ENCODE measurements at places on chromosomes 1 and 21.

DNA sequence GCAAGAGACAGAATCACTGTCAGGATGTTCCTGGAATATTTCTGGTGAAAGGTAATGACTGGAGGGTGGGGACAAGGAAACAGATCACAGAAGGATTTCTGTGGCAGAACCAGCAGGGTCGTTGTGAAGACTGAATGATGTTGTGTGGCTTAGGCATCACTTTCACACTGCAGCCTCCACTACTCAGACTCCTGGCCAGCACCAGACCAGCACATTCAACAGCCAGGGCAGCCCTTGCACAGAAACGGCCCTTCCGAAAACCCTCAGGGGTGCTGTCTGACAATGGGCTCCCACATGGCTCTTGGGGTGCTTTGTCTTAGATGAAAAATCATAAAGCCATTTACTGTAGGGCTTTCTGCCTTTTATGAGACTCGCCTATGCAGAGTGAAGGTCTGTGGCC lies 3.8 kb upstream of the RAB7B start:
- no peak for DNase-seq

GRCh38 chr21:38439957-38440356 lies 58.3 kb downstream of the ERG start:
- DNase-seq: no peak

- DNase-seq: no peak
Measured at GRCh38 chr1:229035748-229036082, 235.2 kb upstream of the RAB4A start.

- DNase-seq: no peak
Measured at GRCh38 chr1:161864577-161864976, 98.5 kb downstream of the ATF6 start.

- no peak for DNase-seq
Measured at GRCh38 chr1:228219245-228219961, 11.6 kb downstream of the OBSCN start.

GRCh38 chr1:171075041-171075440 lies 15.7 kb upstream of the FMO3 start:
- DNase-seq: no peak

DNA sequence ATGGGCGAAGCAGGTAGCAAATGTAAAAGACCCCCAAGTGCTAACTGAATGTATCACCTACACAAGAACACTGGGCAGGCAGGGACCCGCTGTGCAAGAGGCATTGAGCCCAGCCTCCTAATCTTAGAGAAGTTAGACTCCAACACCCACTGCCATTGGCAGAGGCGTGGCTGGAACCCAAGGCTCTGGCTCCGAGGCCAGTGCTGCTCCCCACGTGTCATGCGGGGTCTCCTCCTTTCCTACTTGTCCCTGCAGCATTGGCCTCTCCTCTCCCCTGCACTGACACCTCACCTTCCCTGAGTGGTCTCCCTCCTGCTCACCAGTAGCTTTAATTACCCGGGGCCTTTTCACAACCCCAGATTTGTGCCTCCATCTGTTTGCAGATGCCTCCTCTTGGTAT lies 107.0 kb downstream of the GALNT2 start:
- DNase-seq: no peak

DNA sequence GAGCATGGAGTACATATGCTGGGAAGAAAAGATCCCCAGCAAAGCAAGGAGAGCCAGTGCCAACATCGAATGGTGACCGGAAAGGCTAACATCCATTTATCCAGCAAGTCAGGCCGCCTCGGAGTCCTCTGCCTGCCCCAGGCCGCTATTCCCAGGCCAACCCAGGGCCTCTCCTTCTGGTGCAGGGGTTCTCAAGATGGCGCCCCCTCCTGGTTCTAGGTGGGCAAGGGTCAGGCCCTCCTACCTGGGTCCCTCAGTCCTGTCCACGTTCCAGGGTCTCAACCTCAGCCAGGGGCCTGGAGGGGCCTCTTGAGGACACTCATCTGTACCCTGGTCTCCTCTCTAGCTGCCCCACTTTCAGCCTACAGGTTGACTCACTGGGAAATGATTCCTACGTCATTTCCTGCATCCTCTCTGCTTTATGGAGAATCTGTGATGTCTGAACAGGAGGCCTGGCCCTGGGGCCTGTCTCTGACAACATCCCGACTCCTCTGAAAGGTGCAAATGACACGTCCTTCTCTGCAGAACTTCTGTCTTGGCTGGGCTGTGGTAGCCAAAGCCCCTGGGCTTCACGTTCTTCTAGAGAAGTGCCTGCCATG lies 145.3 kb downstream of the PSMG1 start:
- DNase-seq: no peak

DNA sequence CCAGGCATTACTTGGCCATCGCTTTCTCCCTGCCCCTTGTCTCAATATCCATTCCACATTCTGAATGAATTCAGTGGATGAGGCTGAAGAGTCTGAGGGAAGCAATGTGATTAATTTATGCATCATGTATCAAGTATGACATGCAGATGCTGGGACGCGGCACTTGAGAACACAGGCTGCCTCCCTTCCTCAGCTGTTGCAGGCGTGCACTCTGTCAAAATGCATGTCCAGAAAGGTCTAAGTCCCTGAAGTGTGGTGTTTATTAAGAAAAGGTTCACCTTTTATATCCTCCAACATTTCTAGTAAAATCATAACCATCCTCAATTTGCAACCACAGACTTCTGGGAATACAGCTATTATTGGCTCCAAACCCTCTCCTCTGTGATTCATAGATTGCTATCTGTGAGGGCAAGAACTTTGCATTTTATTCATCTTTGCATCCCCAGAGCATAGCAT lies 22.6 kb upstream of the RAB3GAP2 start:
- DNase-seq: no peak

DNA sequence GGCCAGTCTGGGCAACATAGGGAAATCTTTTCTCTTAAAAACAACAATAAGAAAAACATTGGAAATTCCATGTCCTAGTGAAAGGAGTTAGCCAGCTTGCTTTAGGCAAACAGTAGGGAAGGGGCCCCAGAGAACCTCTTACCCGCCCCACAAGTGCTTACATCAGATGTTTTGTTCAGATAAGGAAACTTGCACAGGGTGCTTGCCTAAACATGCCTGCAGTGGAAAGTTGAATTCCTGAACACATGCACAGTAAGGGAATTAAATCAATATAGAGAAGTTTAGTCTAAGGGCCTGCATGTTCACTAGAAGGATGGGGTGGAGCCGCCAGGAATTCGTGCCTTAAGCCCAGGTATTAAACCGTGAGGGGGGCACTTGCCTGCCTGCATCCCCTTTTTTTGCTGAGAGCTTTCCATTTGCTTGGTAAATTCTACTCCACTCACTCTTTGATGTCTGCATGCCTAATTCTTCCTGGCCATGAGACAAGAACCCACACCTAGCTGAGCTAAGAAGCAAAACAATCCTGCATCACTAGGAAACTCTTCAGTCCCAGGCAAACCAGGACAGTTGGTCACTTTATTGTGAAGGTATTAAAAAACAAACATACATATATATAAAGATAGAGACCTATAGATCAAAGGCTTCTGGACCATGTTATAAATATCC lies 499.0 kb downstream of the SIPA1L2 start:
- DNase-seq: no peak

DNA sequence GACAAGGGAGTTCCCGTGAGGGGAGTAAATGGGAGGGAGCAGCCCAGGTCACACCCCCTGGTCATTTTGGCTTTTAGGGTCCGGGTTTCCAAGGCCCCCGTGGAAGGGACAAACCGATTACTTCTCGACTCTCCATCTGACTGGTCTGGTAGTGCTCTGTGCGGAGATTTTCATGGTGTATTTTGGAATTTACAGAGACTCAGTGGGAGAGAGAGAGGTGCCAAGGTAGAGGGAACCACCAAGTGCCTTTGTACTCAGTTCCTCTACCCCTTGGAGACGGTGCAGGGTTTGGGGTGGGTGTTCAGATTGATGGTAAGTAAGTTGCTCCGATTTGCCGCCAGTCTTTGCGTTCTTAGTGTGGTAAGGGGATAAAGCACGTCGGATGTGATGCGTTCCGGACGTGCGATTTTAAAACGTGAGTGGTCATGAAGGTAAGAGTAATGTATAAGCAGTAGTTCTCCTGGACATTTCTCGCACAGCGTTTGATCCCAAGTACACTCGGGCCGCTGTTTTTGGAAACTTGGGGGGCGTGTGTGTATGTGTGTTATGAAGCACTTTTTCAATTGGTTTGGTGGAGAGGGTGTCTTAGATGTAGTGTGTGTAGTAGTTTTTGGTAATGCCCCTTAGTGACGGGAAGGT lies 682 bp downstream of the SUCO start:
- DNase-seq: no peak

DNA sequence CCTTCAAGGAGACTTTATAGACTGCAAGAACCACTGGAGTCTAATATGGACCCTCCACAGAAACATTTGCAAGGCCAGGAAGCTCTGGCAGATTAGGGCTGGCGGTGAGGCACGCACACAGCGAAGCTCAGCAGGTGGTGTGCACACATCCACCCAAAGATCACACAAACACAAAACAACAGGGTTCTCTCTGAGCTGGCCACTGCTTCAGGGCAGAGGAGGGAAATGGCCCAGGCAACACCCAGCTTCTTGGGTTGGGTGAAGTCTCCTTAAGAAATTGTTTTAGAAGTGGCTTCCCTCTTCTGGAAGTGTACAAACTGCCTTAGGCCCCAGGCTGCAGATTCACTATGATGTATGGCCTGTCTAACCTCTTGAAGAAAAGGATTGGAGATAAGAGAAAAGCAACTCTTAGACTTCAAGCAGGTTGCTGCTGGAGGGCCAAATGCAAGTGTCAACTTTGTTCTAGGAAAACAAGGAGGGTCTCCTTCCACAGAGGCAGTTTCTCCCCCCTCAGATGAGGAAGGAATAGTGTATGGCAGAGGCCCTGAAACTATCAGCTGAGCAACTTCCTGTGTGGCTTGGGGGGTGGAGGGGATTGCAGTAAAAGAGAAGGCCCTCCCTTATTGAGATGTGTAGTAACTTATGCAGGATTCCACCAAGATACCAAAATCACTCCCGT lies 2.0 kb downstream of the RCSD1 start:
- no peak for DNase-seq

DNA sequence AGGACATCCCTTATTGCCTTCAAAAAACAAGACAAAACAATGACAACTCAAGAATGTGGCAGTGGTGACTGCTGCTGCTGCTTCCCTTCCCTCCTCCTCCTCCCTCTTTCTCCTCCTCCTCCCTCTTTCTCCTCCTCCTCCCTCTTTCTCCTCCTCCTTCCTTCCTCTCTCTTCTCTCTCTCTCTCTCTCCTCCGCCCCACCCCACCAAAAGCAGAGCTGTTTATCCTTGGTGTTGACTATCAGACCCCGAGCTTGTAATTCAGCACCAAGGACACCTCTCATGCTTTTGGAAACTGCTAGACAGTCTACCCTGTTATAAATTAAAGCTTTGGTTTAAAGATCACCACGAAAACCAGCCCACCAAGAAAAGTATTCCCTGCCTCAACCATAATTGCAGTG lies 72.4 kb upstream of the IFNAR2 start:
- no peak for DNase-seq

- no peak for DNase-seq
Measured at GRCh38 chr1:230278376-230278775, 147.8 kb downstream of the PGBD5 start.

DNA sequence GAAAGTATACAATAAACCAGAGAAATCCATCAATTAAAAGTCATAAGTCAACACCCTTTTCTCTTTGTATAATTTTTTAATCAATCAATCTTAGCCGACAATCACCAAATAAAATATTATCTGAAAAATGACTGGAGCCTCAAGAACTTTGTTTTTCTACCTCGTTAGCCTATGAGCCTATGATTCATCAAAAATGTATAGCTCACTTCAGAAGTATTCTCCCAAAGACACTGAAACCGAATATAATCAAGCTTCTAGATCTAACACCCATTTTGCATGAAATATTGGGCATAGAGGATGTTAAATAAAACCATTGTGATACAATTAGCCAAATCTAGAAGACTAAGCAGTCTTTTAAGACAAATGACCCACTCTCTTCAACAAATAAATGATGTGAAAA lies 17.8 kb upstream of the RSBN1 start:
- DNase-seq: no peak
